Stimulated activated CD4-positive, alpha-beta T cell treated with anti-CD3 and anti-CD28 coated beads, Interleukin-1b, Interleukin-23, amount 100 ng/mL, for 1 hour (primary cell): ENCODE measurements at places on chromosomes 1 and 21.
A peak's percentile ranks its signal among the peaks of the same experiment; 100 is the strongest.

- no peak for DNase-seq
These were observed 108.0 kb downstream of the LBR start for GRCh38 chr1:225319871-225320270.

GRCh38 chr1:30316056-30316455 lies 407.3 kb downstream of the MATN1 start:
- DNase-seq, result no peak

DNA sequence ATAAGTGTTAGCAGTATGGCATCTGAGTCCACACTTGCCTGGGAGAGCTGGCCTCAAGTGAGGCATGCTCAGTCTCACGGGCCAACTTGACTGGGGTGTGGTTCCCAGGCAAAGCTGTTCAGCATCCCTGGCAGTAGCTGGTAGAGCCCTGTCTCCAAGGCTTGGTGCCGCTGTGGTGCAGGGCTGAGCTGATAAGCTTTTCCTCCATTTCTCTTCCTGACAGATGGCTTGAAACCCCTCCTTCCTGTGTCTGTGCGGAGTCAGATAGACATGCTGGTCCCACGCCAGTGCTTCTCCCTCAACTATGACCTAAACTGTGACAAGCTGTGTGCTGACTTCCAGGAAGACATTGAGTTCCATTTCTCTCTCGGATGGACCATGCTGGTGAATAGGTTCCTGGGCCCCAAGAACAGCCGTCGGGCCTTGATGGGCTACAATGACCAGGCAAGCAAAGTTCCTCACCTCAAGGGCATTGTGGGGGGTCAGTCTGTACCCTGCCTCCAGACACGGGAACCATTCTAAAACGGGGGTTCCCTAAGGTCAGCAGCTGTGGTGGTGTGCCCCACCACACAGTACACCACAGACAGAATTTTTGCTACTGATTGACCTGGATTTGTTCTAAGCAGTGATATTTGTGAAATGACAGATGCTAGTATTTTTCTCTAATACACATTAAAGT lies 13.7 kb upstream of the MIIP start:
- no peak for DNase-seq

GRCh38 chr1:38873027-38873969 lies at the start of gene MYCBP:
Gene MYCBP, minus strand, starts transcription at chr1:38873348. Its CDS starts 43 bp downstream, at chr1:38873305.
- DNase-seq, result peak; percentile 89

- DNase-seq, result no peak
These were observed 2.3 kb downstream of the FAAP20 start for GRCh38 chr1:2192031-2192995.

DNA sequence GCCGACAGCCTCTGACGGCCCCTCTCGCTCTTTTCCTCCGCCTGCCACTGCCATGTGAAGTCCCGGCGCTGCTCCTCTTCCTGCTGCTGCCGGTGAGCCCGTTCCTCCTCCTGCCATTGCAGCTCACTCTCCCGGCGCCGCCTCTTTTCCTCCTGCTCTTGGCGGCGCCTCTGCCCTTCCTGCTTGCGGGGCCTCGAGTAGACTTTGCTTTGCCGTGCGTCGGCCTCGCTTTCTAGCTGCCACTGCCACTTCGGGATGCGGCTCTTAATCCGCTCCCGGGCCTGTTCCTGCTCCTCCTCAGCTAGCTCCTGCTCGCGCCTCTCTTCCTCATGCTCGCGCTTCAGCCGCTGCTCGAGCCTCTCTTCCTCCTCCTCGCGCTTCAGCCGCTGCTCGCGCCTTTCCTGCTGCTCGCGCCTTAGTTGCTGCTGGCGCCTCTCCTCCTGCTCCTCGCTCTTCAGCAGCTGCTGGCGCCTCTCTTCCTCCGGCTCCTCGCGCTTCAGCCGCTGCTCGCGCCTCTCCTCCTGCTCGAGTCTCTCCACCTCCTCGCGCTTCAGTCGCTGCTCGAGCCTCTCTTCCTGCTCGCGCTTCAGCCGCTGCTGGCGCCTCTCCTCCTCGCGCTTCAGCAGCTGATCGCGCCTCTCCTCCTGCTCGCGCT lies 4.3 kb downstream of the TCHH start:
- DNase-seq, result no peak

DNA sequence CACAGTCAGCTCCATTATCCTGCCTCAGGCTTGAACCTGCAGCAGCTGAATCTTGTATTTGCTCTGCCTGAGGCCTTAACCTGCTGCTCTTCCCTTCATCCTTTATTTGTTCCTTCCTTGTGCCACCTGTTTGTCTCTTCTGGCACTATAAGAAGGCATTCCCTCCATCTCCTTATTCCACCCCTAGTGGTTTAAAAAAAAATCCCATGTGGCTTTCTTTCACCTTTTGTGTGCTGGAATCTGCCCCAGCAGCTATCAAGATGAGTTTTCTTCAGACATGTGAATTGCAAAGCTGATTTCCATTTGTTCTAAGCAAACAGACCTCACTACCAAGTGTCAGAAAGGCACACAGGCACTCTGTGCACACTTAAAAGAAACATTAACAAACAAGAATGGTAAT lies 294.6 kb downstream of the TTLL7 start:
- no peak for DNase-seq

- DNase-seq, result no peak
These were observed 550.0 kb downstream of the KIF26B start for GRCh38 chr1:245704765-245705164.

DNA sequence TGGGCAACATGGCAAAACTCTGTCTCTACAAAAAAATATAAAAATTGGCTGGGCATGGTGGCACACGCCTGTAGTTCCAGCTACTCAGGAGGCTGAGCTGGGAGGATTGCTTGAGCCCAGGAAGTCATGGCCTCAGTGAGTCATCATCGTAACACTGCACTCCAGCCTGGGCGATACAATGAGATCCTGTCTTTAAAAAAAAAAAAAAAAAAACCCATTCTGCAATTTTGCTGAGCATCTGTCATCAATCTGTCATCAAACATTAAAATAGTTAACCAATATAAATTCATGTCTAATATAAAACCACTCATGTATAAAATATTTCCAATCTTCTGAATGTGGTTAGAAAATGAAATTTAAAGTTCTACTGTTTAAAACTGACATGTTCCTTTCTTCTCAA lies 56.9 kb downstream of the LPAR3 start:
- no peak for DNase-seq

DNA sequence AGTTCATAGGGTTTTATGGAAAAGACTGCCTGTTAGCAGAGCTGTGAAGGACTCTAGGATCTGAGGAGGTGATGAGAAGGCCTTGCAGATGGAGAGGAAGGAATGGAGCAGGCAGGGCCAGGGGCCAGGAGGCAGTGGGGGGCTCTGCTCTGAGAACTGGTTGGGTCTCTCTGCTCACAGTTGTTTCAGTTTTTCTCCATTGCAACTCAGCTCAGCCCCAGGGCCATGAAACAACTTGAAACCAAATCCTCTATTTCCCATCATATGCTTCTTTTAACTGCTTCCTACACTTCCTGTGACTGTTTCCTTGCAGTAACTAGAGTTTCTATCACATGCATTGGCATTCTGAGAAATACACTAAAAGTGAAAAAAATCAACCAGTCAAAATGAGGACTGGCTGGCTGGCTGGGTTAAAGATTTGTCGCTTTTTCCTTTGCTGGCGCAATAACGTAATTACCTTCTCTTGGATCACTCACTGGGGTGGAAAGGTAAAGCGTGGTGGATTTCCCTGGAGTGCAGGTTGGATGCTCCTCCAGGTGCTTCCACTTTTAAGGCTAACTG lies 172.0 kb downstream of the CDC7 start:
- DNase-seq, result no peak
